Activated naive CD4-positive, alpha-beta T cell treated with Interleukin-2 at 50 U/mL for 16 hours (primary cell): ENCODE measurements at places on chromosomes 3 and 15.

GRCh38 chr3:112857526-112857925 lies 10.9 kb upstream of the CD200R1L start:
- DNase-seq = no peak

GRCh38 chr15:45799508-45799907 lies 164.7 kb downstream of the SQOR start:
- DNase-seq = no peak

- no peak for DNase-seq
Observed at GRCh38 chr3:58989955-58990354, 59.9 kb downstream of the CFAP20DC start.

- no peak for DNase-seq
Observed at GRCh38 chr3:127758013-127758412, 64.3 kb downstream of the MGLL start.

GRCh38 chr3:38713121-38713520 lies 63.6 kb upstream of the SCN5A start:
- no peak for DNase-seq

- DNase-seq = no peak
Observed at GRCh38 chr15:64566629-64567427, 106.5 kb downstream of the ZNF609 start.

DNA sequence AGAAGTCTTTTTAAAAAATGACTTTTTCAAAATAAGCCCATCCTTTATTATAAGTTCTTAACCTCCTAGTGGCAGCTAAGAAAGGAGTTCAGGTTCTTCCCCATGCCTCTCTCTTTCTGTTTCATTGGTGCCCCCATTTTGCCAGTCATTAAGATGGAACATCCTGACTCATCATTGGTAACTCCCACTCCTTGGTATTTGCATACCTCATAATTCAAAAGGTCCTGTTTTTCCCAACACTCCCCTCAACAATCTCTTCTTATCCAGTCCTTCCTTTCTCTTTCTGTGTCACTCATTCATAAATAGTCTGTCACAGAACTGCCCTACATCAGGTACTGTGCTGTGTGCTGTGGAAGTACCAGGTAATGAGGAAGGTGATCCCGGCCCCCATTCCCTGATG lies 394.0 kb downstream of the FOXP1 start:
- DNase-seq = no peak

- peak; percentile 63 for DNase-seq
Observed at GRCh38 chr3:57169872-57170623, 4.9 kb upstream of the IL17RD start.

- DNase-seq = no peak
Observed at GRCh38 chr3:72058493-72059081, 273.6 kb upstream of the PROK2 start.

DNA sequence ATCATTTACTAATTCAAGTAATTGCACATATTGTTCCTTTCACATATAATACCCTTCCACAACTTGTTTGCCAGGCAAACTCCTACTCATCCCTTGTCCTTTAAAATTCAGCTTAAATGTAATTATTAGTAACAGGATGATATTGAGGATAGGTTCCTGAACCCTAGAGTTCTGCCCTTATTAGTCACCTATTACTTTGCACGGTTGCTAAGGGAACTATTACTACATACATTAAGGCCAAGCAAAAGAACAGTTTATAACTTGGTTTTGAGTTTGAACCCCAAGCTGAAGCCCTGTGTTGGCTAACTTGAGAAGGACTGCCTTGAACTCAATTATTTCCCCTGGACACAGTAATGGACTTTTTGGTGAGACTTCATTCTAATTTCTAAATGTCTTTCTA lies 529.7 kb downstream of the IGSF11 start:
- DNase-seq = no peak
